ENCODE measurements at places on chromosomes 12 and 14.

- DNase-seq: no peak
Measured at GRCh38 chr12:82149045-82149444, 209.1 kb downstream of the CCDC59 start.

DNA sequence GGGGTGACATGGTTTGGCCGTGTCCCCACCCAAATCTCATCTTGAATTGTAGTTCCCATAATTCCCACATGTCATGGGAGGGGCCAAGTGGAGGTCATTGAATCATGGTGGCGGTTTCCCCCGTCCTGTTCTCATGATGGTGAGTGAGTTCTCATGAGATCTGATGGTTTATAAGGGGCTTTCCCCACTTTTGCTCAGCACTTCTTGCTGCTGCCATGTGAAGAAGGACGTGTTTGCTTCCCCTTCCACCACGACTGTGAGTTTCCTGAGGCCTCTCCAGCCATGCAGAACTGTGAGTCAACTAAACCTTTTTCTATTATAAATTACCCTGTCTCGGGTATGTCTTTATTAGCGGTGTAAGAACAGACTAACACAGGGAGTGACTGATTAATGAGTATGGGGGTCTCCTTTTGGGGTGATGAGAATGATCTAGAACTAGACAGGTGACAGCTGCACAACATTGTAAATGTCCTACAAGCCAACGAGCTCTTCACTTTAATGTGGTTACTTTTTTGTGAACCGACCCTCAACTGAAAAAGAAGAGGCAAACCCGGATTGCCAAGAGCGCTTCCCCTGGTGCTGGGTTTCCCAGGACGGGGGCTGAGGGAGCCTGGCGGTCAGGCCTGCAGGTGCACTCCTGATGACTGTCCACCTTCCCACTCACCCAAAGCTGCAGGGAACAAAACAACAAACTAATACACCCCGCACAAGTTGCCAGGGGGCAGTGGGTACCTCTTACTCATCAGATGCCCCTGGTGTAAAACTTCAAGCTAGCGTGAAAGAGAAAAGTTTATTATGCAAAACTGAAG lies 90.1 kb downstream of the NCOR2 start:
- DNase-seq: no peak

GRCh38 chr12:29782285-29782870 lies 1.4 kb downstream of the TMTC1 start:
- DNase-seq: no peak

- DNase-seq: peak; percentile 61
Measured at GRCh38 chr14:100419856-100420255, 96.7 kb downstream of the SLC25A47 start.

GRCh38 chr12:89417246-89417977 lies 65.1 kb upstream of the DUSP6 start:
- no peak for DNase-seq

DNA sequence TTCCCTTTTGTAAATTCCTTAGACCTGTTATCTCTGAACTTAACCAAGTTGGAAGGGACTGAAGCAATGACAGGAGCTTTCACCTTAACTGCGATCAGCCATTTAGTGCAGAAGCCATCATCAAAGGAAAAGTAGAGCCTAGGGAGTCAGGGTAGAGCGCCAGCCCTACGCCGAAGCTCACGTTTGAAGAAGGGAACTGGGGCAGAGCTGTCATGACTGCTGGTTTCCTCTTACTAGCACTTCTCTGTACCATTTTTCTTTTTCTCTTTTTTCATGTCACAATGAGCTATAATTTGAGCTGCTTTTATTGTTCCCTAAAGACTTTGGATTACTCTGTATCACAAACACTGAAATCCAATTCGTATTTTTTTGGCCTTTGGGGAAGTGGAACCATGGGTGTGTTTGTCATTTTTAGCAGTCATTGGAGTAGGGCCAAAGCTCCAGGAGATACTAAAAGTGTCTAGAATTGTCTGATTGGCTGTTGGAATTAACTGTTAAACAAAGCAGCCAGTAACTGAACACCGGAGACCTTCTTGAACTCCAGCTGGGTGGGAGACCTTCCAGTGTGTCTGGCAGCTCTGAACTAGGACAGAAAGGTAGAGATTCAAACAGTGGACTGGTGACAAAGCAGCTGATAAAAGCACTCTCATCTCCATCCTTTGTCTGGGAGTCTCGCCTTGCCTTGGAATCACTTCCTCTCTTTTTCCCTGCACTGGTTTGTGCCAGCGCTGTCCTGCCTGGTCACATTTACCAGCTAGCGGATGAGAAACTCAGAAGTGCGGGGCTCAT lies 9.1 kb downstream of the MTRFR start:
- no peak for DNase-seq

DNA sequence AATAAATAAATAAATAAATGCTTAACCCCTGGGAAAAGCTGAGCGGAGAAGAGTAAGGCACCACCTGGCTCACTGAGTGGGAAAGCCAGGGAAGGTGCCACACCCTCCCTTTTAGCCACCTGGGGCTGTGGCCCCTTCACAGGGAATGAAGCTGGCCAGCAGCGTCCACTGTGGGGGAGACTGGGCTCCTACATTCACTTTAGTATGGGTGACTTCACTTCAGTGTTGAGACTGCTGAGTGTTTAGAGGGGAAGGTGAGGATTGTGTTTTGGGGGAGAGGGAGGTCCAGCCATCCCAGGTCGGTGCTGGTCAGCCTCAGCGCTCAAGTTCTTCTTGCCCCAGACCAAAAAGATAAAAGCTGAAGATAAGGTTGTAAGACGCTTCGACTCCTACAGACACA lies 1.6 kb downstream of the NAB2 start:
- DNase-seq: no peak
